Left cardiac atrium (tissue), 4 donors: ENCODE measurements at places on chromosomes 11 and 22. TPM values are rescaled to one million over a fixed set of nuclear protein-coding genes. Genes with fewer than 3 reads are reported as not detected.
A peak's percentile ranks its signal among the peaks of the same experiment; 100 is the strongest.

The TLCD5 gene
- total RNA-seq, result 14.1 TPM

DNA sequence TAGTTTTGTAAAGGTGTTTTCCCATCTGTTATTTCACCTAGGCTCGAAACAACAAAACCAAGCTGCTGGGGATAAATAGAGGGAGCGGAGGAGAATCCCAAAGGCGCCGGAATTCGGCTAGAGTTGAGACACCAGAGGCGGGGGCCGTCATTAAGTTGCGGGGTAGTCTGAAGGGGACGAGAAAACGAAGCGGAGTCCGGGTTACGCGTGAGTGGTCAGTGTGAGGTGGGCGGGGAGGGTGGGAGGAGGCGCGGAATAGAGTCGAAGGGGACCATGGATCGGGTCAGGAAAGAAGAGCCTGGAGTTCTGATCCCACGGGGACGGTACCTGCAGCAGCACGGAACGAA lies 361 bp downstream of the SRPRA start:
- DNase-seq, result peak; percentile 29

- no peak for DNase-seq
Observed at GRCh38 chr11:133951327-133952198, 5.2 kb downstream of the IGSF9B start.

GRCh38 chr11:121553389-121553788 lies 100.6 kb upstream of the SORL1-AS1 start:
- no peak for DNase-seq

DNA sequence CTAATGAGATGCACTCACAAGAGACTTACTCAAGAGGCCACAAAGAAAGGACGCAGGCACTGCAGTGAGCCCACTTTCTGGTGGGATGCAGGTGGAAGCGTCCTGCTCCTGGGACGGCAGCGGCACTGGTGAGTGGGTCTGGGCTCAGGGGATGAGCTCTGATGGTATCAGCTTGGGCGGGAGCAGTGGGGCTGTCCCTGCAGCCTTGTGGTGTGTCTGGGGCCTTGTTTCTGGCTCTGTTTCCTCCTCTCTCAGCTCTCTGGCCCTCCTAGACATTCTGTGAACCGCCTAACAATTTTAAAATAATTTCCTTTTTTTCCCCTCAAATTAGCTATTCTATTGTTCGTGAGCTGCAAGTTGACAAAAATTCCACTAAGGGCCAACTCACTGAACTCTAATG lies 8.8 kb upstream of the ST14 start:
- DNase-seq, result no peak

DNA sequence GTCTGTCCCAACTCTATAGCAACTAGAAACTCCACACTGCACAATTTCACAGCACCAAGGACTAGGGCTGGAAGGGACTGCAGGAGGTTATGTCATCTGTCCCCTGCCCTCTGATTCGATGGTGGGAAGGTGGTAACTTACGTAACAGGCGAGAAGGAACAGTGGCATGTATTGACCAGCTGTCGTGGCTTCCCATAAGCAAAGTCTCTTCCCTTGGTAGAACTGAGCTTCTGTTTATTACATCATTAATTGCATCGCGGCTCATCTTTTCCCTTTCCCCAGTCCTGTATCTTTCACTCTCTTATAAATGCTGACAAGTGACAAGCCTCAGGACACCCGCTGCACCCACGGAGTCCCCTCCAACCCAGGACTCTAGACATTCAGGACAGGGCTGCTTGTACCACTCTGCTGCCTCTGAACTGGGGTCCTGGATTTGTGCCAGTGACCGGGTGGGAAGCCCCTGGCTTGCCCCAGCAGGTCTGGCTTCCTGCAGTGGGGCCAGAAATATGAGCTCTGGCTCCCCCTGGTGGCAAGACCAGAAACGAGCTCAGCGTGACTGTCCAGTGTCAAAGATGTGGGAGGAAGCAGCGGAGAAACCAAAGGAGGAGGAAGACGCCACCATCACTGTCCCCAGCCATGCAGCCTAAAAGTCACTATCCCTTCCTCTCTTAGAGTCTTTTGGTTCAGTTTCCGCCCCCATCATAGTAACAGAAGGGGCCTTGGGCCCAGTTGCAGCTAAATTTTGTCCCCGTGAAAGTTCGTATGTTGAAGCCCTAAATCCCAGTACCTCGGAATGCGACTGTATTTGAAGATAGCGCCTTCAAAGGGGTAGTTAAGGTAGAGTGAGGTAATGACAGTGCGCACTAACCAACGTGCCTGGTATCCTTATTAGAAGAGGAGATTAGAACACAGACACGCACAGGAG lies 84.5 kb downstream of the ISX start:
- DNase-seq, result peak; percentile 56

DNA sequence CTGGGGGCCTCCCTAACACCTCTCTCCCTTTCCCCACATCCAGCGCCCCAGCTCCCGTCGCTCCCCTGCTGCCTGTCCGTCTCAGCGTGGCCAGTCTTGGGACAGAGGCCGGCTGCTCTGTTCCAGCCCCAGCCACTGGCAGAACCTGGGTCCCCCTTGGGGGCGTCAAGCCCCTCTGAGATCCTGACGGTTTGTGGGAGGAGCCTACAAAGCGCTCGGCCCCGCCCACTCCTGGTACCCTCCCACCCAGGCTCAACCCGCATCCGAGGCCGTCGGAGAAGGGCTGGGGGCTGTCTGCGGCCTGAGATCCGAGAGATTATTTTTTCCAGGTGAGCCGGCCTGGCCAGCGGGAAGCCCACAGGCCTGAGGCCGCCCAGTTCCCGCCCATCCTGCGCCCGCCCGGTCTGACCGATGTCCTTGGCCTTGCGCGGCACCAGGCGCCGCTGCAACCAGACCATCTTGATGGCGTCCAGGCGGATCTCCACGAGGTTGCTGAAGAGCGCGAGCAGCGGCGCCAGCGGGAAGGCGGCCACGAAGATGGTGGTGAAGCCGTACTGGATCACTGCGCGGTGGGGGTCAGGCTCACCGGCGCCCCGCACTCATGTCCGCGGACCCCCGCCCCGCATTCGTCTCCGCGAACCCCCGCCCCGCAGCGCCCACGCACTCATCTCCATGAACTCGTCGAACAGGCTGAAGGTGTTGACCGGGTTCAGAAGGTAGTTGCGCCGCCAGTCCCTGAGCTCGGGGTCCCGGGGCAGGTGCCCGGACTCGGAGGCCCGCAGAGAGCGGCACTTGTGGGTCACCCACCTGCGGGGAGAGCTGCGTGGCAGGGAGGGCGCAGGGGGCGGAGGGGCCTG lies 5.5 kb upstream of the SIGIRR start:
- peak; percentile 18 for DNase-seq

The PLAAT3 gene
- total RNA-seq, result 156 TPM

The EIF4G2 gene
- total RNA-seq, result 793 TPM

- no peak for DNase-seq
Observed at GRCh38 chr11:88596786-88597185, 259.2 kb upstream of the CTSC start.

The CHEK1 gene
- total RNA-seq, result 1.8 TPM

DNA sequence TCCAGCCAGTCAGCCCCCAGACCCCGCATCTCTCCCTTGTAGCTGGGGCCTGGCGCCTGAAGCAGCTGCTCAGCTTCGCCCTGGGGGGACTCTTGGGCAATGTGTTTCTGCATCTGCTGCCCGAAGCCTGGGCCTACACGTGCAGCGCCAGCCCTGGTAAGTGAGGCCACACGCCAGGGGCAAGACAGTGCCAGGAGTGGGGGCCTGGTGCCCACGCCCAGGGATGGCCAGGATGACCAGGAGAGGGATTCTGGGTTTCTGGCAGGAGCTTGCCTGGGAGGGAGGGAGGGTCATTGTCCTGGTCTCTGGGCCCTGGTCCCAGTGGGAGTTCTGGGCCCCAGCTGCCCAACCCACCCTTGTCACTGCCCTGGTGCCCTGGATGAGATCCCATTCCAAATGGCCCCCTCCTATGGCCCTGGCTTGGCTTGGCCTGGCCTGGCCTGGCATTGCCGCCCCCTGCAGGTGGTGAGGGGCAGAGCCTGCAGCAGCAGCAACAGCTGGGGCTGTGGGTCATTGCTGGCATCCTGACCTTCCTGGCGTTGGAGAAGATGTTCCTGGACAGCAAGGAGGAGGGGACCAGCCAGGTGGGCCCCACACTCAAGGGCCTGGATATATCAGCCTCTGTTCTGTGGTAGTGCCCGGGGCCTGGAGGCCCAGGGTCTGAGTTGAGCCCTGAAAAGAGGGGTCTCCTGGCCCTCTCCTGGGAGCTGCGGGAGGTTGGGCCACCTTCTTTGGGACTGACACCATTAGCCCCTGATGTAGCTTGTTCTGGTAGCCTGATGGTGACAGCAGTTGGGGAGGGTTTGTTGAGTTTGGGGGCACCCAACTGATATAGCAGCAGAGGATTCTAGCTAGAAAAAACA lies 3.7 kb downstream of the SLC39A13 start:
- DNase-seq, result no peak

The PRG2 gene
- not detected for total RNA-seq

GRCh38 chr11:133636711-133637355 lies 104.5 kb upstream of the OPCML start:
- no peak for DNase-seq

The ZPR1 gene
- 23.0 TPM for total RNA-seq

GRCh38 chr11:76601724-76602123 lies 68.8 kb downstream of the LRRC32 start:
- no peak for DNase-seq

- no peak for DNase-seq
Observed at GRCh38 chr11:46930089-46930488, 6.5 kb upstream of the CSTPP1 start.

The OR51B4 gene
- total RNA-seq, result not detected

The BTG4 gene
- not detected for total RNA-seq

The FBLN1 gene
- 348 TPM for total RNA-seq

DNA sequence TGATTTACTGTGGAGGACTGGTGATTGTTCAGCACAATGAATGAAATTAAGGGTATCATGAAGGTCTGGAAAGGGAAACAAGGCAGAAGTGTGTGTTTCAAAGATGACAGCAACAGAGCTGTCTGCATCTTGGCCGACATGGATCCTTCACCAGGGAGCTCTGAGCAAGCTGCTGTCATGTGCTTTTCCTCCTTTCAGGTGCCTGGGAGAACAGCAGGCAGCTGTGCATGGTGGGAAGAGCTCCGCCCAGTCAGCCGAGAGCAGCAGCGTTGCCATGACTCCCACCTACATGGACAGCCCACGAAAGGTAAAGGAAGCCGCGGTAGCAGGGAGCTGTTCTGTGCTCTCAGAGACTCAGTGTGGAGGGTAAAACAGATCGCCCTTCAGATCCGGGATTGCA lies 87.1 kb upstream of the YWHAH start:
- DNase-seq, result no peak

The TBX10 gene
- not detected for total RNA-seq

GRCh38 chr11:110261195-110262071 lies 35.0 kb downstream of the RDX start:
- no peak for DNase-seq

The RIBC2 gene
- total RNA-seq, result 0.39 TPM

The PHOX2A gene
- total RNA-seq, result not detected

The ARL2 gene
- 110 TPM for total RNA-seq

- no peak for DNase-seq
Observed at GRCh38 chr11:63906585-63906984, 10.4 kb downstream of the RCOR2 start.

- peak; percentile 43 for DNase-seq
Observed at GRCh38 chr22:37053310-37054055, 1.9 kb downstream of the KCTD17 start.

The MPPED1 gene
- not detected for total RNA-seq

- DNase-seq, result no peak
Observed at GRCh38 chr11:36890121-36890679, 292.2 kb upstream of the RAG2 start.

- no peak for DNase-seq
Observed at GRCh38 chr11:7422544-7423331, 62.6 kb upstream of the OLFML1 start.

The B4GALNT4 gene
- total RNA-seq, result 2.1 TPM

The FAU gene
- 723 TPM for total RNA-seq

The NPAT gene
- total RNA-seq, result 8.9 TPM

- no peak for DNase-seq
Observed at GRCh38 chr11:118318581-118319336, 14.2 kb downstream of the CD3E start.

DNA sequence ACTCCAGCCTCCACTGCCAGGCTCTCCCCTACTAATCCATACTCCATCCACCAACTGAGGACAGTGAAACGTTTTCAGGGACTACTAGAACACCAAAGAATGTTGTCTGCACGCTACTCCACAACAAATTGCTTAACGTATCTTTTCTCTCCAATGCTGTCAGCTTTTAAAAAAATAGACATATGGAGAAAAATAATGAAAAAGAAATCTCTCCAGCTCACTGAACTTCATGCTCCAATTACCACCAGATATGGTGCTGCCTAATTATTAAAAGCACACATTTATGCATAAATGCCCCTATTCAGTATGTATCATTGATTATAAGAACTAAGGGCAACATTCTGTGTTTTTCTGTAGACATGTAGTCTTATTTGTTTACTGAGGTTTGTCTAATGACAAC lies 672.2 kb upstream of the ANO3 start:
- DNase-seq, result no peak

- no peak for DNase-seq
Observed at GRCh38 chr11:34567733-34568132, 53.2 kb upstream of the EHF start.

The LRRC10B gene
- total RNA-seq, result 1.1 TPM
